Epithelial cell of proximal tubule (primary cell): ENCODE measurements at places on chromosomes 11 and 22. TPM values are rescaled to one million over a fixed set of nuclear protein-coding genes. Genes with fewer than 3 reads are reported as not detected.

The OR8A1 gene
- total RNA-seq = not detected in 2 replicates

The THY1 gene
- 6.4 and 9.0 TPM in 2 replicates for total RNA-seq

The FOLH1 gene
- total RNA-seq = not detected in 2 replicates

The MORC2 gene
- 7.1 and 9.0 TPM in 2 replicates for total RNA-seq
